ENCODE measurements at places on chromosomes 7 and 10.
A peak's percentile ranks its signal among the peaks of the same experiment; 100 is the strongest.

GRCh38 chr7:38862666-38863065 lies 46.3 kb downstream of the VPS41 start:
- DNase-seq, result no peak

GRCh38 chr7:85823396-85824080 lies 636.7 kb upstream of the SEMA3D start:
- no peak for DNase-seq

- no peak for DNase-seq
Observed at GRCh38 chr7:118245267-118246040, 20.9 kb downstream of the ANKRD7 start.

DNA sequence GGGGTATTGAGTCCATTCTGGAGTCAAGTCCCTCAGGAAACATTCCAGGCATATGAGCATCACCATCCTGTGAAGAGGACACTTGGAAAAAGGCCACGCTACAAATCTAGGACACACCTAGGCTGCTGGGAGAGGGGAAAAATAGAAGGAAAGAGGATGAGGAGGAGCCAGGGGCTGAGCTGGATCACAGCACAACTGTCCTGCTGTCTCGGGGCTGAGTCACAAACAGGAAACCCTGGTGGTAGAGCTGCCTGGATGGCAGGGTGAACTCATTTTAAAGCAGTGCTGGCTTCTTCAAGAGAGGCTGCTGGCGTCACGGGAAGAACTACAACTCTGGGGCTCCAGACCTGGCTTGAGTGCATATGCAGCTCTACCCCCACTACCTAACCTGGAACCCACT lies 151.5 kb downstream of the RNF216 start:
- DNase-seq, result peak; percentile 24

- DNase-seq, result no peak
Observed at GRCh38 chr7:99014113-99014985, 129.6 kb downstream of the SMURF1 start.

GRCh38 chr10:31758495-31758894 lies 170.1 kb downstream of the ARHGAP12 start:
- DNase-seq, result no peak

- DNase-seq, result no peak
Observed at GRCh38 chr10:28054228-28054860, 55.5 kb upstream of the ODAD2 start.

DNA sequence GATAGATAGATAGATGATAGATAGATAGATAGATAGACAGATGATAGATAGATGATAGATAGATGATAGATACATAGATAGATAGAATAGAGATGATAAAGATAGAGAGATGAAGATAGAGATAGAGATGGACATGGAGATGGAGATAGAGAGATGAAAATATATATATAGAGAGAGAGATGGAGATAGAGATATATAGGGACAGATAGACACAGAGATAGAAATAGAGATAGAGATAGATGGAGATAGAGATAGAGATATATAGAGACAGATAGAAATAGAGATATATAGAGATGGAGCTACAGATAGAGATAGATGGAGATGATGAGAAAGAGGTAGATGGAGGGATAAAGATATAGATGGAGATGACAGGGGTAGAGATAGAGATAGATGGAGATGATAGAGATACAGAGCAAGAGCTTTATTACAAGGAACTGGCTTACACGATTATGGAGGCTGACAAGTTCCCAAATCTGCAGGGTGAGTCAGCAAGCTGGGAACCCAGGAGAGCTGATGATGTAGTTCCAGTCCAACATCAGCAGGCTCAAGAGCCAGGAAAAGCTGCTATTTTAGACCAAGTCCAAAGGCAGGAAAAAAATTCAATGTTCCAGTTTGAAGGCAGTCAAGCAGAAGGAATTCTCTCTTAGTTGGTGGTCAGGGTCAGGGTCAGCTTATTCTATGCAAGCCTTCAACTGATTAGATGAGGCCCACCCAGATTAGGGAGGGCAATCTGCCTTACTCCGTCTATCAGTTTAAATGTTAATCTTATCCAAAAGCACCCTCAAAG lies 37.1 kb downstream of the CAV1 start:
- DNase-seq, result no peak

DNA sequence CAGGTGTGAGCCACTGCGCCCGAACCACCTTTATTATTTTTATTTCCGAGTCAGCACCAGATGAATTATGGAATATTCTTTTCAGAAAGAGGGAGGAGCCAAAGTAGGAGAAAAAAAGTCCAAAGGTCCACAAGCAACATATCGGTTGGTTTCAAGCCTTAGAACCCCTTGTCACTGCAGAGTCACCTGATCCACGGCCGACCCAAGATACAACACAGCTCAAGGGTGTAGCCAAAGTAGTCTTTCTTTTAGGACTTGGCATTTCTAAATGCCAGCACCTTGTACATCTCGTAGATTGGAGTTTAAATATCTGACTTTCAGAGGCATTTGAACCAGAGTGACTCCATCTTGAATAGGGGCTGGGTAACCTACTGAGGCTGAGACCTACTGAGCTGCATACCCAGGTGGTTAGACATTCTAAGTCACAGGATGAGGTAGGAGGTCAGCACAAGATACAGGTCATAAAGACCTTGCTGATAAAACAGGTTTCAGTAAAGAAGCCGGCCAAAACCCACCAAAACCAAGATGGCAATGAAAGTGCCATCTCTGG lies 113.9 kb upstream of the ANLN start:
- no peak for DNase-seq
